Epithelial cell of umbilical artery (primary cell): ENCODE measurements at places on chromosomes 12 and 14. TPM values are rescaled to one million over a fixed set of nuclear protein-coding genes. Genes with fewer than 3 reads are reported as not detected.

TDP1 gene
- total RNA-seq: 40.4 and 44.8 TPM in 2 replicates

SYT1 gene
- total RNA-seq: 6.8 and 7.5 TPM in 2 replicates

LGR5 gene
- not detected in 2 replicates for total RNA-seq

PLEKHD1 gene
- under 0.01 TPM in 1 of 2 replicates, not detected in the other for total RNA-seq

ANAPC7 gene
- 53.6 and 72.0 TPM in 2 replicates for total RNA-seq

NYNRIN gene
- total RNA-seq: 12.2 and 14.3 TPM in 2 replicates

PMCH gene
- total RNA-seq: 0.32 and 0.61 TPM in 2 replicates

MUCL1 gene
- total RNA-seq: not detected in 2 replicates

PELI2 gene
- 8.2 and 13.0 TPM in 2 replicates for total RNA-seq

ESRRB gene
- not detected in 2 replicates for total RNA-seq

IQSEC3 gene
- total RNA-seq: under 0.01 TPM in 1 of 2 replicates, not detected in the other

CEP128 gene
- 7.5 and 10.2 TPM in 2 replicates for total RNA-seq

EIF2S3B gene
- total RNA-seq: 1.3 and 1.5 TPM in 2 replicates

TM9SF1 gene
- total RNA-seq: 48.7 and 71.6 TPM in 2 replicates

SRRM4 gene
- not detected in 2 replicates for total RNA-seq

IL31 gene
- not detected in 2 replicates for total RNA-seq

NTF3 gene
- total RNA-seq: 0.32 TPM in 1 of 2 replicates, not detected in the other

SDS gene
- total RNA-seq: not detected in 2 replicates

HOXC12 gene
- total RNA-seq: not detected in 2 replicates

NRIP2 gene
- total RNA-seq: not detected in 2 replicates

SMOC1 gene
- under 0.01 TPM in 1 of 2 replicates, not detected in the other for total RNA-seq

PTPRR gene
- total RNA-seq: 2.0 and 2.3 TPM in 2 replicates

RHEBL1 gene
- 1.6 and 4.9 TPM in 2 replicates for total RNA-seq

SMCO2 gene
- total RNA-seq: not detected in 2 replicates

WIF1 gene
- total RNA-seq: not detected in 2 replicates

SPTLC2 gene
- total RNA-seq: 49.4 and 93.5 TPM in 2 replicates

ATG101 gene
- 89.5 and 90.6 TPM in 2 replicates for total RNA-seq

TAS2R10 gene
- 0.97 and 1.7 TPM in 2 replicates for total RNA-seq

MORN3 gene
- 0.91 and 0.97 TPM in 2 replicates for total RNA-seq

SLC8A3 gene
- under 0.01 and 0.15 TPM in 2 replicates for total RNA-seq

REP15 gene
- 0.97 and 1.7 TPM in 2 replicates for total RNA-seq

PTPN21 gene
- 3.9 and 4.4 TPM in 2 replicates for total RNA-seq

SIX6 gene
- total RNA-seq: not detected in 2 replicates

OVCH1 gene
- total RNA-seq: not detected in 2 replicates

RFX4 gene
- total RNA-seq: not detected in 2 replicates

CACNA2D4 gene
- 1.1 TPM in 1 of 2 replicates, not detected in the other for total RNA-seq

FSCB gene
- not detected in 2 replicates for total RNA-seq

CISTR gene
- total RNA-seq: not detected in 2 replicates

LUM gene
- total RNA-seq: 2.3 and 7.1 TPM in 2 replicates

TAS2R7 gene
- not detected in 2 replicates for total RNA-seq

NID2 gene
- 3.3 and 5.5 TPM in 2 replicates for total RNA-seq

RNASE3 gene
- not detected in 2 replicates for total RNA-seq

RNASE2 gene
- total RNA-seq: not detected in 2 replicates

ZNF605 gene
- total RNA-seq: 7.8 and 10.5 TPM in 2 replicates

FAM186B gene
- 0.32 TPM in 1 of 2 replicates, not detected in the other for total RNA-seq

RNASE7 gene
- total RNA-seq: not detected in 2 replicates

KRT6C gene
- not detected in 2 replicates for total RNA-seq

GARIN6 gene
- not detected in 2 replicates for total RNA-seq

TDRD9 gene
- total RNA-seq: 1.2 and 1.3 TPM in 2 replicates

CTSG gene
- not detected in 2 replicates for total RNA-seq
